ENCODE measurements at places on chromosomes 2 and 18. TPM values are rescaled to one million over a fixed set of nuclear protein-coding genes. Genes with fewer than 3 reads are reported as not detected.

ALLC gene
- not detected for total RNA-seq

SLC4A3 gene
- total RNA-seq, result not detected

TMEM17 gene
- 0.26 TPM for total RNA-seq

BOLL gene
- total RNA-seq, result not detected

TLX2 gene
- 1.3 TPM for total RNA-seq

GALR1 gene
- not detected for total RNA-seq

BBS5 gene
- total RNA-seq, result 1.9 TPM

RIT2 gene
- total RNA-seq, result not detected

ANKRD30BL gene
- not detected for total RNA-seq

MOCOS gene
- total RNA-seq, result 0.40 TPM

SCYGR4 gene
- total RNA-seq, result not detected

GAL3ST2 gene
- not detected for total RNA-seq

GREB1 gene
- 1.4 TPM for total RNA-seq

MARCO gene
- total RNA-seq, result not detected

ZRANB3 gene
- total RNA-seq, result 7.6 TPM

XDH gene
- total RNA-seq, result not detected

GRCh38 chr2:69242651-69243051 is 144.4 kb downstream of the GFPT1 start:
- no peak for DNase-seq

- no peak for DNase-seq
These were observed 153.0 kb upstream of the LRATD1 start for GRCh38 chr2:14479486-14479885.

- DNase-seq, result no peak
These were observed 38.4 kb downstream of the RAD51AP2 start for GRCh38 chr2:17479875-17480274.

DNA sequence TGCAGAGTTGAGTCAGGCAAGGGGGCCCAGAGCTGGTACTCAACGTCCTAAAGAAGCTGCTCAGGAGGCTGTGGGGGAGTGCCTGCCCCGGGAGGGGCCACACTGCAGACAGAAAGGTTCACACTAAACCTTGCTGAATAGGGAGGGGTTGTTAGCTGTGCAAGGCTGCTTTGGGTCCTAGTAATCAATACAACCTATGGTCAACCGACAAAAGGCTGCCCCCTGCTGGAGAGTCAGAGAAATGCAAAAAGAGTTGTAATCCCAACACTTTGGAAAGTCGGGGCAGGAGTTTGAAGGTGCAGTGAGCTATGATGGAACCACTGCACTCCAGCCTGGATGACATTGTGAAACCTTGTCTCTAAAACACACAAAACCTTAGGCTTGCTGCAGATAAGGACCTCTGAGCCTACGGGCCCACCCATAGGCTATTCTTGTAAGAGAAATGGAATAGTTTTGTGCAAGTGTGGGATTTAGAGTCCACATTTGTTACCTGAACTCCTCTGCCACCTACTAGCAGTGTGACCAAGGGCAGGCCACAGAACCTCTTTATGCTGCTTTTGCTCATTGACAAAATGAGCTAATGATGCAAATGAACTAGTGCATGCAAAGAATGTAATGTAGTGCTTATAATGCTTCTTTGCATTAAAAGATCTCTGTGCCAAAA is 81.5 kb downstream of the PRPF40A start:
- peak; percentile 72 for DNase-seq

DNA sequence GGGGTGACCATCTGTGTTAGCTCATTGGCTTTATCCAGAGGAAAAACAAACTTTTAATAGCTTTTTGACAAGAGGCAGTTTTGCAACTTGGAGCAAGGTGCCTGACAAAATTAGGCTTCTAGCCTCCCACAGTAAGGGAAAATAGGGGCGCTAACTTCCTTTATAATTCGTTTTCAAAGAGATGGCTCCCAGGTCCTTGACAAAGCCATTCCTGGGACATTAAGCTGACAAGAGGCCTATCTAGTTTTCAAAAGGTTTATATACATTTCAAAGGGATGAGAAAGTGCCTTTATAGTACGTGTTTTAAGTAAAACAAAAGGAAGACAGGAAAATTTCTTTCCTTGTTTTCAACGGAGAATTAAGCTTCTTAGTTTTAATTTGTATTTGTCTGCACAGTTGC is 159.4 kb upstream of the GCFC2 start:
- no peak for DNase-seq

GRCh38 chr18:33472509-33472908 is 32.0 kb upstream of the CCDC178 start:
- DNase-seq, result no peak

DNA sequence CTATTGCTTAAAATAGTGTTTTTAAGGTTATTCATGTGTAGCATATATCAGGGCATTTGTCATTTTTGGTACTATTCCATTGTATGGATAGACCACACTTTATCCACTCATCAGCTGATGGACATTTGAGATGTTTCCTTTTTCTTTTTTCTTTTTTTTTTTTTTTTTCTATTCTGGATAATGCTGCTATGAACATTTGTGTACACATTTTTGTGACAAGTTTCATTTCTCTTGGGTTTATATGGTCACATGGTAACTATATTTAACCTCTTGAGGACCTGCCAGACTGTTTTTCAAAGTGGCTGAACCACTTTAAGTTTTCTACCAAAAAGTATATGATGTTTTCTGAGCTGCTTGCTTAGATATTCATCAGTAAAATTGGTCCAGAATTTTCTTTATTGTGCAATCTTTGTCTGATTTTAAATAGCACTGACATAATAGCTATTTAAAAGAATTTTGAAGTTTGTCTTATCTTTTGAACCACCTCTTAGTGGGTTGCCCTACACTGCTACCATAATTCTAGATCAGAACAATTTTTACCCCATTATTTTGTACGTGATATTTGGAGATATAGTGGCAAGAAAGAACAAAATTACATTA is 219.4 kb upstream of the SIX3 start:
- DNase-seq, result no peak

DNA sequence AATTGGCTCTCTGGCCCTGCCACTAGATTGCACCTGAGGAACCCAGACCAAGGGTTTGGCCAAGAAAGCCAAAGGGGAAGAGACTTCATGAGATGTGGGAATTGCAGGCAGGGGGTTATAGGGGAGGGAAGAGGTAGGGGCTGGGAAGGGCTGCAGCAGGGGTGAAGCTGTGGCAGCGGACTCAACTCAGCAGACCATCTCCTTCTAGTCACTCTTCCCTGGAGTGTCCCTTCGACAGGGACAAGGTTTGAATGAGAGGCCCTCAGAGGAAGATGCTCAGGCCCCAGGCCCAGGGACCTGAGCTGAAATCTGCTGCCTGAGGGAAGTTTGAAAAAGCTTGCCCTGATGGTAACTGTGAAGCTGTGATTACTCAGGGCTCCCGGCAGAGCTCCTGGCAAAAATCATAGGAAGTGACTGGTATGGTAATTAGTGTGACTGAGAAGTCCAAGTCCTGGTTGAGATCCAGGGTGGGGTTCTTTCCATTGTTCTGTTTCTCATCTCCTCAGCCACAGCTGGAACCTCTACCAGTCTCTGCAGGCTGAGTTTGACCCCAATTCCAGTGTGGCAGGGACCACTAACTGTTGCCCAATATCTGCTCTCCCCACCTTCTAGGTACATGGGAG is 300.9 kb downstream of the CYP26B1 start:
- no peak for DNase-seq

DNA sequence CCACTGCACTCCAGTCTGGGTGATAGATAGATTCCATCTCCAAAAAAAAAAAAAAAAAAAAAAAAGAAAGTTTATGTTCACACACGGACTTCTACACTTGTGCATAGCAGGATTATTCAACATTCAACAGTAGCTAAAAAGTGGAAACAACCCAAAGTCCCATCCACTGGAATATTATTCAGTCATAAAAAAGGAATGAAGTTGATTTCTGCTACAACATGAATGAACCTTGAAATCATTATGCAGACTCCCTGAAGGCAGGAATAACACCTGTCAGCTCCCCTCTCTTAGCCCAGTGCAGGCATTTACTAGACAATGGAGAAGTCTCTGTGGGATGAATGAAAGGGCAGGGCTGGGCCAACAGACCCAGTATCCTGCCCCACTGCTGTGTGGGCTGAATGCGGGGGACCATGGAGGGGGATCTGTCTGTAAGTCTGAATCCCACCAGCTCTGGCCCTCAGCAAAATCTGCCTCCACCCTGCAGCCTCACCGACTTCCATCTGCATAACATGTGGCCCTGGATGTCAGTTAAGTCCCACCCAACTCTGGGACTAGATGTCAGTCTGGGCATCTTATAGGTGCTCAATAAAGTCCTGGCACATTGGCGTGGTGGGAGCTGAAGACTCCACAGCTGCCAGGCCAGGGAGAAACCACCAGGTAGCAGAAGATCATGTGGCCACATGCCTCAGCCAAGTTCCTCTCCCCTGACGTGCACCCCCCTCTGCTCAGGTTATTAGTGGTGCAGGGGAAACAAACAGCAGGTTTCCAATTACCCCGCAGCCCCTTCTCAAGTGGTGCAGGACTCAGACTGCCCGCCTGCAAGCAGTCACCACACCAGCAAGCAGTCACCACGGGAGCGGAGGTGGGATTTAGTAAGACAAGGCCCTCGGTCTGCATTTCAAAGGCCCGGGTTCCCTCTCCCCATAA is 8.9 kb downstream of the ZFP36L2 start:
- DNase-seq, result no peak

DNA sequence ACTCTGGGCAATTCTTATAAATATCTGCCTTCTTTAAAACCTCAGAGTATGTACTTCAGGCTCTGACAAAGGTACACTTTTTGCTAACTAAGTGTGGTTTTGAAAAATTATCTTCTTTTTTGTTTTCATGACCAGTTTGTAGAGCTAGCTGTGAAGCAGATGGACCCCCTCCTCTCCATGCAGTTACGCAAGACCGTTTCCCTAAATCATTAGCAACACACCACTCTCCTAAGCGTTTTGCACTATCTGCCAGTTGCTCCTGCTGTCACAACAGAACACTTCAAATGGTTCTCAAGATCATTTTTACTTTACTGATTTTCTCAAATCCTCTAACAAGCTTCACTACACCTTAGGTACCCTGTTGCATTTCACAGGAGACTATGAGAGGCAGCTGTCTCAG is 53.3 kb downstream of the GULP1 start:
- DNase-seq, result no peak

DNA sequence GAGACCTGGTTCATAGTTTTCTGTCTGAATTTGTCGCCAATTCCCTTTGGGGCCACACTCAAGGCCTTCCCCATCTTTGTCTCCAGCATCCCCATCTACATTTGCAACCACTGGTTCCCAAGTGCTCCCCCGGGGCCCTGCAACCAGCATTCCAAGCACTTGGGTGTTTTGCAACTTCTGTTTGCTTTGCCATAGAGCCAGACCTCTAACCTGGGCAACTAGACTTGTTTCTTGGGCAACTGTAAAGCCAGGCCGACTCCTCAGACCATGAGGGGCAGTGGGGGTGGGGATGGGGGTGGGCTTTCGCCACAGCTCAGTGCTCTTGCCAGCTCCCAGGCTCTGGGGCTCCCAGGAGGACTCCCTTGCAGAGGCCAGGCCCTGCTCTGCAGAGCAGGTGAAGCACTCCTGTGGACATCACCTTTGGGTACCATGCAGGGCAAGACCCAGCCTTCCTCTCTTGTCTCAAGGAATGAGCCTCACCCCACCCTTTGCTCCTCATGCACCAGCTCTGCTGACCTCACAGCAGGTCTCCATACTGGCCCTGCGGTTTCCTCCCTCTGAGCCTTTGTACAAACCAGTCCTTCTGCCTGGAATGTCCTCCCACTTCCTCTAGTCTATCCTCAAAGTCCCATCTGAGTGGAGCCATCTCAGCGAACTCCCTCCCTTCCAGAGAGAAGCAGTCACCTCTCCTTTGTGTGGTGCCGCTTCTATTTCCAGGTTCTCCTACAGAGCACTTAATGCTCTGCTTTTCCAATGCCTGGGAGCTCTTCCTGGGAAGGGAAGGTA is 126.7 kb upstream of the MYCN start:
- DNase-seq, result no peak

DNA sequence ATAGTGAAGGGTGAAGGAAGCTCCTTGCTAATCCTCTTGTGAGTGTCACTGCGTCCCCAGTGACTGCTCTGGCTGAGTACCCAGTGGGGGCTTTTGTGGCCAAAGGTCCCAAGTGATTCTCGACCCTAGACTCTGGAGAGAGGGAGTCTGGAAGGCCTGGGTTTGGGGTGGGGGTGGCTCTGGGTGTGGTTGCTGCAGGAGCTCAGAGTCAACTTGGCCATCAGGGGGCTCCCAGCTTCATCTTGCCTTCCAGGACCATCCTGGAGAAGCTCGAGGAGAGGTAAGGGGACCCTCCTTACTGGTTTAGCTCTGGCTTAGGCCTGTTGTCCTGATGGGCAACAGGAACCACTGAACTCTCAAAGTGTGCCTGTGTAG is 592 bp downstream of the PSD4 start:
- DNase-seq, result no peak

DNA sequence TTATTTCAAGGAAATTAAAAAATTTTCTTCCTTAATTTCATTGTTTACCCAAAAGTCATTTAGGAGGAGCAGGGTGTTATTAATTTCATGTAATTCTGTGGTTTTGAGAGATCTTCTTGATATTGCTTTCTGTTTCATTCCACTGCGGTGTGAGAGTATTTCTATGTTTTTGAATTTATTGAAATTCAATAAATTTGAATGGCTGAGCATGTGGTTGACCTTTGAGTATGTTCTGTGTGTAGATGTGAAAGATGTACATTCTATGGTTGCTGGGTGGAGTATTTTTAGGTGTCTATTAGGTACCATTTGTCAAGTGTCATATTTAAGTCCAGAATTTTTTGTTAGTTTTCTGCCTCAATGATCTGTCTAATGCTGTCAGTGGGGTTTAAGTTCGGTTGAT is 39.4 kb upstream of the LANCL1 start:
- no peak for DNase-seq

GRCh38 chr2:205477016-205477705 is 205.1 kb upstream of the NRP2 start:
- no peak for DNase-seq

- DNase-seq, result no peak
These were observed 122.6 kb downstream of the WDSUB1 start for GRCh38 chr2:159163930-159164329.

GRCh38 chr18:33594799-33595198 is 16.8 kb downstream of the ASXL3 start:
- no peak for DNase-seq

- no peak for DNase-seq
These were observed at the start of gene TMEM178A for GRCh38 chr2:39665811-39666490. Gene TMEM178A, plus strand, starts transcription at chr2:39665917. Its CDS starts 58 bp downstream, at chr2:39665975.

DNA sequence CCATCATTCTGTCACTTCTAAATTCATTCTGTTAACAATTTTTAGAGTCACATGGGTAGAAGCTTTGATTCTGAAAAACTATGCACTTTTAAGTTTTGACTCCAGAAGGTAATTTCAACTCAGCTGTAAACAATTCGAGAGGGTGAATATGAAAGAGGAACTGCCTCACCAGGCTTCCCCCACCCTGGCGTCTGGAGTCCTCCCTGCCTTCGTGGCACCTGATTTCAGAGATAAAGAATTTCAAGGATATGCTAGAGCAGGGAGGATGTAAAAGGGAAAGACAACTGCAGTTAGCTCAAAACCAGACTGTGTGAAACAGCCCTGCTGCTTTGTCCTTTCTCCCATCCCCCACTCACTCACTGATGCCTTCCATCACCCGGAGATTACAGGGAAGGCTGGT is 40.7 kb downstream of the ONECUT2 start:
- DNase-seq, result no peak

GRCh38 chr2:138421315-138421970 is 80.1 kb upstream of the SPOPL start:
- DNase-seq, result no peak

- DNase-seq, result no peak
These were observed 1.2 kb downstream of the PPP1CB start for GRCh38 chr2:28752631-28753376.

- no peak for DNase-seq
These were observed 79.3 kb downstream of the SH3RF3 start for GRCh38 chr2:109208071-109208950.

- no peak for DNase-seq
These were observed 104.3 kb upstream of the CCDC195 start for GRCh38 chr2:224820283-224820991.

- no peak for DNase-seq
These were observed 42.9 kb upstream of the LPIN2 start for GRCh38 chr18:3055816-3056215.

Data from activated CD8-positive, alpha-beta memory T cell treated with anti-CD3 and anti-CD28 coated beads, Interleukin-2, amount 10 ng/mL, durations not matched to agents 7 days and 5 days (primary cell).